RWPE2 (cell line): ENCODE measurements at places on chromosomes 4 and X.

DNA sequence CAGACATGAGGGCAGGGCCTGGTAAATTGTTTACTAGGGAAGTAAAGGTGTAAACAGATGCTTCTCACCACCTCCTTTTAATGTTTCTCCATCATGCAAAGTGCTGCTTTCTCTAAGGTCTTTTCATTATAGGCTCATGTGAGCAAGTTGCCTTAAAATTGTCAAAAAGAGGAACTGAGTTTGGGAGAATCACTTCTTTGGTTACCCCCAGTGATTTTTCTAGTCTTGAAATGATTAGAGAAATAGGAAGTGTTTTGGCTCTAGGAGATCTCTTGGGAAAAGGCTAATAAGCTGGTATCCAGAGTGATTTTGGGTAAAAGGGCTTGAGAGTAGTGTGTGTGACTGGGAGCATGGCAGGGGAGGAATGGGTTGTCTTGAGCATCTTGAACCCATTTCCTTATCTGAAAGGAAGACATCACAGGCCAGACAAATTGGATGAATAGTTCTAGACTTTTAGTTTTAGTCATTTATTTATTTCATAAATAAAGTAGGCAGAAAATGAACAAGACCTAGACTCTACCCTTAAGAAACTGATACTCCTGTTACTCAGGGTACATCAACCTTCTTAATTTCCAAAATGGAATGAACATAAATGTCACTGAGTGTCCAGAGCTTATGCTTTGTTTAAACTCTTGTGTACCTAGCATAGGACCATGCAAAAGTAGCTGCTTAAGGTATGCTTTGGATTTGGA is 14.2 kb downstream of the GRPR start:
- no peak for DNase-seq

- no peak for DNase-seq
These were observed 49.3 kb upstream of the MED14 start for GRCh38 chrX:40784516-40785151.

DNA sequence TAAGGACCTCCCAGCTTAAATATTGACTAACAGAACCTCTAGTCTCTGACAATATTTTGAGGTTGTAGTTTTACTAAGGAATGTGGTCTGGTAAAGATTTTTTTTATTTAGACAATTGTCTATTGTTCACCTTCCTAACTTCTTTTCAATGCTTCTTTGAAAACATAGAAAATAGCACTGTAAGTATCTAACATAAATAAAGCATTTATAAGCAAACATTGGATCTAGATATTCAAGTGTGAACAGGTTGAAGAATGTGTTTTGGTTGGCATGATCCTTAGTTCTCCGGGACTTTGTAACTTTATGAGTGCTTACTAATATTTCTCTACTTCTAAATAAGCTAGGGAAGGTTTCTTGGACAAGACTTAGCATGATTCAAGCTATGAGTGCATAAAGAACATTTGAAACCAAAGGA is 285.4 kb upstream of the ARSJ start:
- no peak for DNase-seq

- DNase-seq, result no peak
These were observed 48.0 kb upstream of the TMEM131L start for GRCh38 chr4:153418121-153418520.

DNA sequence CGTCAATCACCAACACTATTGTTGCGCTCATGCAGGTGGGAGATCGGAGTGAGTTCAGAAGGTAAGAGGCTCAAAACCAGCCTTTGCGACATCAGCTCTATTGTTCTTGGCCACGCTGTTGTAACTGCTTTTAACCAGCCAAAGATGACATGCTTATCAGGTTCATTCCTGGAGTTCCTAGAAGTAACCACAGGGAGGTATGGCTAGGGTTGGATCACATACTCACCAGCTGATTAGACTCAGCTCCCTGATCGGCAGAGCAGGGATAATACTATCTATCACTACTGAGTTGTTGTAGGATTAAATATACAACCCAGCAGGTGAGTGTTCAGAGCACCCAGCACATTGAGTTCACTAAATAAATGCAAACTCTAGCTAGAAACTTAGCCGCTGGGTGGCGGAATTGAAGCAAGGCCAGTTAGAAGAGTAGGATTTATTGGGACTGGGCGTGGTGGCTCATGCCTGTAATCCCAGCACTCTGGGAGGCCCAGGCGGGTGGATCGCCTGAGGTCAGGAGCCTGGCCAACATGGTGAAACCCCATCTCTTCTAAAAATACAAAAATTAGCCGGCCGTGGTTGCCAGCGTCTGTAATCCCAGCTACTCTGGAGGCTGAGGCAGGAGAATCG is 12.4 kb downstream of the SLC34A2 start:
- no peak for DNase-seq

DNA sequence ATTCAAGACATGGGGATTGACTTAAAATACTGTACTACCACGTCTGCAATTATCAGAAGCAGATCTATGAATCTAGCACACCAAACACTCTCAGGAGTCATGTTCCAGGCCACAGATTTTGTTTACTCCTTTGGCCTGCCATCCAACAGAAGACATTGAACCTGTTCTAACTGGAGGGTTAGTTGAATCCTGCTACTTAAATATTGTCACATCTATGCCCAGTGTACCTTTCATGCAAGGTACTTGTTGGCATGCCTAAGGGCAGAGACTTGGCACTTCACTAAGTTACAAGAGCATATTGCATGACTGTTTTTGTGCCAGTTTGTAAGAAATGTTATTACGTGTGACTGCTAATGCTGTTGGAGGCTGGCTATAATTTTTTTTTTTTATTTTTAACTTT is 126.9 kb upstream of the BCOR start:
- no peak for DNase-seq

GRCh38 chr4:19386786-19387185 is 864.9 kb upstream of the SLIT2 start:
- no peak for DNase-seq

DNA sequence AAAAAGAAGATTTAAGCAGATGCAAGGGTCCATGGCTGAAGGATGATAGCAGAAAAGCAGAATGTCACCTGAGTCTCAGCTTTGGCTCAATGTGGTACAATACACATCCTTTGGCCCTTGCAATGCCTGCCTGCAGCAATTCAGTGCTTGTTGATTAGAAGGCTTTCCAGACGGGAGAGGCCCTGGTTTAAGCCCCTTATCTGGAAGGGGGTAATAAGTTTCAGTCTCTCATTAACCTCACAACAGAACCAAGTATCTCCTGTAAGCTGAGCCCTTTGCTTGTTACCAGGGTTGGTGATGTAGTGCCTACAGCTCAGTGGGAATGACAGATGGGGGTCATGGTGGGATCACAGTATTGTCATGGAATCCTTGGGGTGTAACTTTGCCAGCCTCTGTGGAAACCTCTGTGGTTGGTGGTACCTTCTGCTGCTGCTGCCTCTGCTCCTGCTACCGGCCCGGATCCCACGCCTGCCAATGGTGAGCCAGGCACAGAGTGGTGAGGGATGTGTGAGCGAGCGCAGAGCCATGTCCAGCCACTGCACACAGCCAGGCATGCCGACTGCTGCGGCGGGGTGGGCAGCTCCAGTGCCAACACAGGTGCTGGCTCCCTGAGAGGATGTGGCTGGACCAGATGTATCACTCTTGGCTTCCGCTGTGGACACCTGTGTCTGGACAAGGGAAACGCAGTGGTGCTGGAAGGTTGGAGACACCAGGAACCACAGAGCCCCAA is 81.2 kb downstream of the ADRA2C start:
- DNase-seq, result no peak

DNA sequence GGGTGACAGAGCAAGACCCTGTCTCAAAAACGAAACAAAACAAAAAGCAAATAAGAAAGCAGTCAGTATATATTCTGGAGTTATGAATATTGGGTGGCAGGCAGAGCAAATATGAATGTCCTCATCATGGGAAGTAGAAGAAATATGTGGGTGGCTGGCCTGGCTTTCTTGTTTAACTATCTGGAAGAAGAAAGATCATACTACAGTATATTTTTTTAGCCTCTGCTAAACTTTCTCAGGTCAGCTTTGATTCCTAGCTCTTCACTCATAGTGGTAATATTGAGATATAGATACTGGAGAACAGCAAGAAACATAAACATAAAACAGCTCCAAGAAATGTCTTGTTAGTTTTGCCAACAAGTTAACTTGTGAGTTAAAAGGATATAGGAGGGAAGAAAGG is 192.5 kb downstream of the SOWAHB start:
- DNase-seq, result no peak

GRCh38 chr4:48030470-48030869 is 13.9 kb downstream of the NIPAL1 start:
- no peak for DNase-seq

GRCh38 chr4:41287005-41287404 is 30.3 kb downstream of the UCHL1 start:
- no peak for DNase-seq

- DNase-seq, result no peak
These were observed 69.6 kb upstream of the CXorf66 start for GRCh38 chrX:140034916-140035315.

- no peak for DNase-seq
These were observed 43.3 kb downstream of the SHROOM4 start for GRCh38 chrX:50770702-50771101.

DNA sequence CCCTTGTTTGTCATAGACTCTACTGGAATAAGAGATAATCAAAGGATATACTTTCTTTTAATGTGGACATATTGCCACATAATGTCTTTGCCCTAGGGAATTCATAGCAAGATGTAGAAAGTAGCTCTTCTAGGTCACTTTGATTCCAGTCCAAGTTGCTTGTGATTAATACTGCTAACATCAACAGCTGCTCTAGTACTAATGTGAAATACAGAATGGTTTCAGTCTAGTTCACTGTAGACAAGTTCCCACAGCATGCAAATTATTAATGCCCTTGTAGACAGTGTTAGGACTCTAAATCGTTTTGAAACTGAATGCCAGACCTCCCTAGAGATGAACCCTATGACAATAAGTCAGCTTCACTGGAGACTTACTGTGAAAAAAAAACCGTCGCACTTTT is 494.6 kb upstream of the ATOH1 start:
- no peak for DNase-seq

DNA sequence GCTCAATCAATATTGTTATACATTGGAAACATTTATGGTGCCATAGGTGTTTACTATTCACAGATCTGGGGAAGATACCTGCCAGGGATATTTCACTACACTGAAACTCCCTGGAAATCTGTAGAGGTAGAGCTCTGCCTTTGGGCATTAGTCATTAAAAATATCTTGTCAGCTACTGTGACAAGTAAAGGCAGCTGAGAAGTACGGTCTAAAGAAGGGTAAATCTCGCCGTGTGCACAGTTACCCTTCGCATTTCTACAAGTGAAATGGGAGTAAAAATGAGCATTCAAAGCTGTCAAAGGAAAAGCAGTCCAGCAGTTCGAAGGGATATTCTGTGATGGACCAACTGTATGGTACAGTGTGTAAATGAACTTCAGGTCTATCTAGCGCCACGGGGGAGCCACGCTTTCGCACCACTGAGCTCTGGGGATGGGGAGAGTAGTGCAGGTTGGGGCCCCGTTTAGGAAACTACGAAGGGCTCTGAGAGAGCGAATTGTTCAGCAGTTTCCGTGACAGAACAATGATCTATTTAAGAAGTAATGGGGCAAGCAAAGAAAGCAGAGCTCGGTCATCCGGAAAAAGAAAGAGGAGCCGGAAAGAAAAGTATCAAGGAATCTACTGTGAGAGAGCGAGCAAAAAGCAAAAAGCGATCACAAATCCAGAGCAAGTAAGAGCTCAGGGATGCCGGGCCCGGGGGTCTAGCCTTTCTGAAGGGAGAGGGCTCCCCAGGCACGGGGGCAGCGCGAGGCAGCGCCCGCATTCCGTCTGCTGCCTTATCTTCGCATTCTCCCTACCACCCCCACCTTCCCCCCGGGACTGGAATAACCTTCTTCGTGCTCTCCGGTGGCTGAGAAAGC is 646 bp downstream of the TIGD4 start:
- no peak for DNase-seq

- no peak for DNase-seq
These were observed 2.9 kb downstream of the HCFC1 start for GRCh38 chrX:153968754-153969124.

DNA sequence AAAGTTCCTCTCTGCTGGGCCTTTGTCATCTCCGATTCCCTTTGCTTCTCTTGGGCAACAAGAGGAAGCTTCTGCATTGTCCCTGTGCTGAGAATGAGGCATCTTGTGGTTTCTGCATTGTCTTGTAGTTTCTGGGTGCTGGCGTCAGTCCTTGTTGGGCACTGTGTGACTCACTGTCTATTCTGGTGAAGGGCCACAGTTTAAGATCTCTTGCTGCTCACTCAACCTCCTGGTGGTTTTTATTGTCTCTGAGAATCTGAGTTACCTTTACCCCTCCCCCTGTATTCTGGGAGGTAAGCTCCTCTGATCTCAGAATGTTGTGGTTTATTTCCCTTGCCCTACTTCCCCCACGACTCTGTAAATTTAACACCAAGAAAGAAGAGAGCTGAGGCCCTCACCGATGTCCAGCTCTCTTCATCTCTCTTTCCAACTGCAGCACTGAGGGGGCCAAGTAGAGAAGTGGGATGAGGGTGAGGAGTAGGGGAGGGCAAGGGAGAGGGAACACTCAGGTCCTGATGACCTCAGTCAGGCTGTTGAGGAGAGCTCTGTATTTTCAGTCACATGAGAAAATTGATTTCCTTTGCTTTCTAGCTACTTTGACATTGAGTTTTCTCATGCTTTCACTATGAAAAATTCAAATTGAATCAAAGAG is 441.6 kb upstream of the PITX2 start:
- no peak for DNase-seq

DNA sequence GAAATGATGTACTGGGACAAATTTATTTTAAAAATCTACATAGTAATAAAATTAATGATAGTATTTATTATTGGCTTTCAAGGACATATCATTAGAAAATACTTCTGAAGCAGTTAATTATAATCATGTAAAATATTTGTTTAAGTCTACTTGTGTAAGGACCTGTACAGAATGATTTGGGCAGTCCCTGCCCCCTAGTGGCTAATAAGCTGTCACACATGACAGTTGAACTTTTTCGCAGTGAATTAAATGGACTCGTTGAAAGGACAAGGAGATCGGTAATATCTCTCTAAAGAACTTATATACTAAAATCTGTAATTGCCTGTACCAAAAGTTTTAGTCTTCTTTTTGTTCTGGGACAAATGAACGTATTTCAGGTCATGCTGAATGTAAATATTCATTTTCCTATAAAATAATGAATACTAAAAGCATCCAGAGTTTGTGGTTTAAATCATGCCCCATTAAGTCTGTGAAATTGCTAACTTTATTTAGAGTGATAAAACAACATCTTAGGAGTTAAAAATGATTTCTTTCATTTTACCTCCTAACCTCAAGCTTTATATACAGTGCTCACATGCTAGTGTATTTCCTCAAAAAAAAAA is 13.6 kb downstream of the EXOC1 start:
- no peak for DNase-seq

DNA sequence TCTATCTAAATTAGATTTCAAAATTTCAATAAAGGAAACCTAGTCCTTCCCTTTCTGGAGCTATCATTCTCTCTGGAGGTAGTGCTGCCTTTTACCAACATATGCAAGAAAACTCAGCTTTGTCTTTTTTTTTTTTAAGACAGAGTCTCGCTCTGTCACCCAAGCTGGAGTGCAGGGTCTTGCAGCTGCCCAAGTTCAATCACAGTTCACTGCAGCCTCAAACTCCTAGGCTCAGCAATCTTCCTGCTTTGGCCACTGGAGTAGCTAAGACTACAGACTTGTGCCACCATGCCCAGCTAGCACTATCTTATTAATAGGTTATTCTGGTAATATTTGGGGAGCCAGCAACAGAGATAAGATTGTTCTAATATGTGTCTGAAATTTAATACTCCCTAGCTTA is 12.3 kb downstream of the AASDH start:
- no peak for DNase-seq

GRCh38 chrX:71168134-71168533 is 23.5 kb downstream of the NLGN3 start:
- DNase-seq, result no peak
